ENCODE measurements at places on chromosomes 7 and 10.

GRCh38 chr10:12416344-12417050 lies 67.2 kb downstream of the CAMK1D start:
- DNase-seq: no peak

- DNase-seq: no peak
Measured at GRCh38 chr10:133156674-133157579, 3.1 kb upstream of the KNDC1 start.

DNA sequence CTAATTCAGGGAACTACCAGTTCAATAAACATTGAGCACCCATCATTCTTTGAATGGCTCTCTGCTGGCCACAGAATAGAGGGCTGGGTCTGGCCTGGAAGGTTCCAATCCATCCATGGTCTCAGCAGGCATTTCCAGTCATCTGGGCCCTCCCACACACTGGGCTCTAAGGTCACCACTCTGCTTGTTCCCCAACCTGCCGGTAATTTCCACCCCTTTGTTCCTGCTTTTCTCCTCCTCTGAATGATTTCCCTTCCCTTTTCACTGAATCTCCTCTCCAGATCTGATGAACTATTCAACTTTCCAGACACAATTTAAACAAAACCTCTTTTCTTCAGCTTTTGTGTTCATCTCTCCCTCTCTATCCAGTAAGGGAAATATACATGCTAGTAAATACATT lies 2.6 kb downstream of the BZW2 start:
- no peak for DNase-seq

- DNase-seq: no peak
Measured at GRCh38 chr10:116705498-116705897, 36.9 kb downstream of the HSPA12A start.

- DNase-seq: no peak
Measured at GRCh38 chr10:95324436-95325268, 33.8 kb upstream of the PDLIM1 start.

DNA sequence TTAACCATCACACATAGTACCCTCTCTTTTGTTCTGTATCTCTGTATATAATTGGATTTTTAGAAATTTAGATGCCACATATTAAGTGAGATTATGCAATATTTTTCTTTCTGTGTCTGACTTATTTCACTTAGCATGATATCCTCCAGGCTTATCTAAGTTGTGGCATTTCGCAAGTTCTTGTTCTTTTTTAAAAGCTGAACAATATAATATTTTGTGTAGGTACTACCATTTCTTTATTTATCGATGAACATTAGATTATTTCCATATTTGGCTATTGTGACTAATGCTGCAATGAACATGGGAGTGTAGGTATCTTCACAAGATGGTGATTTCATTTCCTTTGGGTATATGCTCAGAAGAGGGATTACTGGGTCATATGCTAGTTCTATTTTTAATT lies 295.0 kb downstream of the SUGCT start:
- no peak for DNase-seq

- DNase-seq: no peak
Measured at GRCh38 chr7:33428415-33428814, 299.1 kb downstream of the BBS9 start.

GRCh38 chr10:118729641-118730258 lies 25.0 kb downstream of the CACUL1 start:
- DNase-seq: no peak

DNA sequence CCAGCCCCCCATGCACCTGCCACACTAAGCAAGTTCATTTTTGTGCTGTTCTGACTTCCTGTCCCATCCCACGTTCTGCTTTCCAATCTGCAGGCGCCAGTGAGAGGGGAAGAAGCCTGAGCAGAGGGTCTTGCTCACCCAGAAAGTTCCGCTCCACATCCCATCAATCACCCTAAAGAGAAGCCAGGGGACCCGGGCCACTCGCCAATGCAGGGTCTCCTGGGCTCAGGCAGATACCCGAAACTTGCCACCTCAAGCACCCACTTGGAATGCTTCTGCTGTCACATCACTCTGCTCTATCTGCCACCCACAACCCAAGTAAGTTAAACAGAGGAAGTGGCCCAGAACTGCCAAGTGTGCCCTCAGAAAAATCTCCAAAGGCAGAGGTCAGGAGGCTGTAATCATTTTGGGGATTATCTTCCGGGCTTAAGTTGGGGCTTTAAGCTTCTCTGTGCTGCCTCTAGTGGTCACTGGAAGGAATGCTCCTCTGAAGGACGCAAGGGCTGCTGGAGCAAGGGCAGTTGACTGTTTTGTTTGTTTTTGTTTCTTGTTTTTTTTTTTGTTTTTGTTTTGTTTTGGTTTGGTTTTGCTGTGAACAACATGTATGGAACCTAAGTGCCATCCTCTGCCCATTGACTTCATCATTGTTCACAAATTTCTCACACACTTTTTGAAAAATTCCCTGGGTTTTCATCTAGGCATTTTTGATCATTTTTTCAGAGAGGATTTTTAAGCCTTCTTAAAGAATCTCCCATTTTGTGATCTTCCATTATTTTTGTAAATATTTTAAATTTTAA lies 25.5 kb downstream of the PRR15 start:
- DNase-seq: peak; percentile 56

GRCh38 chr10:129594811-129595210 lies 127.8 kb downstream of the MGMT start:
- DNase-seq: no peak

DNA sequence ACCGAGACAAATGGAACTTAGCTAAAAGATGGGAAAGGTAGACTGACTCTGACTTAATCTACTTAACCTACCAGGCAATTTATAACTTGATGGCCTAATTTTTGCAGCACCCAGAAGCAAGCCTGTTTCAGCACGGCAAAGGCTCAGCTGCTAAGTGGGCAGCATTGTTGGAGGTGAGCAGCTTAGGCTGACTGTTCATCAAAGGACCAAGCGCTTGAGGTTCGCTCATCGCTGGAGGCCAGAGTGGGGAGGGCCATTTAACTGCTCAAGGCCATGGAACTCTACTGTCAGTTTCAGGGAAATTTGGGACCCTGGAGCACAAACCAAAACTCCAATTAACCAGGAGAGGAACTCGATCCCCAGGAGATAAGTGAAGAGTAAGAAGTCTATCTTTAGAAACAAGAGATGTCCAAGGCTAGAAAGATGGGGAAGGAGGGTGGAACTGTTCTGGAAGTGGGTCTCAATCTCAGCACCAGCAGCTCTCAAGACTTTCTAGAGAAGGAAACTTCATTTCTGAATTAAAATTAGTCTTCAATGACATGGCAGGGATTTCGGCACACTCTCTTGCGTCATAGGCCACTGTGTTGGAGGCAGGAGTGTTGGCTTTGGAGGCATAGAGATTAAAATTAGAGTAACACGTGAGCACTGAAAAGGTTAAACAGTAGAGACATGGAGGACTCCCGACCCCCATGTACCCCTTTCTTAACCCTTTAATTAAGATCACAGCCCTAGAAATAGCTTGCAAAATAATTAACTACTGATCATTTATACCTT lies 43.1 kb downstream of the EGFR start:
- no peak for DNase-seq

- DNase-seq: no peak
Measured at GRCh38 chr10:121631365-121632029, 33.3 kb upstream of the FGFR2 start.

DNA sequence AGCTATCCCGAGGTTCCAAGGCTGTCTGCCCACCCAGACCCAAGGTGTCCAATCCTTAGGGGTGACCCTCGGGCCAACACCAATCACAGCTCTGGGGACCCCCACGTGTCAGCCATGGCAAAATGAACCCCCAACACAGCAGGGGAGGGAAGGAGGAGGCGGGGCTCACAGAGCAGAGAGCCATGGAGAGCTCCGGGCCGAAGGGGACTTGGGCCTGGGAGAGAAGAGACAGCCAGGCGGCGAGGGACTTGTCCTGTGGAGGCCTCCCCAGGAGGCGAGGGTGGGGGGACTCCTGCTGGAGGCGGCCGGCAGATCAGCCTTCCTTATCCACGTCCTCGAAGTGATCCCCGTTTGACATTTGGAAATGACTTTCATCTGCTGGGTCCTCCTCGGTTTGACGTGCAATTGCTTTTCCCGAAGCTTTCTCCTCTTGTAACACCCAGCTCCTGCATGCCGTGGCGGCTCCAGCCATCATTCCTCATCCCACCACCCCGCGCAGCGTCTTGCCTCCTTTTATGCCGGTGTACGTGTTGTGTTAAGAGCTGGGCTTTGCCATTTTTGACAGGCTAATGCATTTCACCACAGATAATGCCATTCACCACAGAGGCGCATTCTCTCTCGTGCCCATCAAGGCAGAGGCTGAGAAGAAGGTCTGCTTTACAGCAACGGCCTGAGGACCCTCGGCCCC lies 337.4 kb downstream of the DNAJB6 start:
- DNase-seq: no peak

DNA sequence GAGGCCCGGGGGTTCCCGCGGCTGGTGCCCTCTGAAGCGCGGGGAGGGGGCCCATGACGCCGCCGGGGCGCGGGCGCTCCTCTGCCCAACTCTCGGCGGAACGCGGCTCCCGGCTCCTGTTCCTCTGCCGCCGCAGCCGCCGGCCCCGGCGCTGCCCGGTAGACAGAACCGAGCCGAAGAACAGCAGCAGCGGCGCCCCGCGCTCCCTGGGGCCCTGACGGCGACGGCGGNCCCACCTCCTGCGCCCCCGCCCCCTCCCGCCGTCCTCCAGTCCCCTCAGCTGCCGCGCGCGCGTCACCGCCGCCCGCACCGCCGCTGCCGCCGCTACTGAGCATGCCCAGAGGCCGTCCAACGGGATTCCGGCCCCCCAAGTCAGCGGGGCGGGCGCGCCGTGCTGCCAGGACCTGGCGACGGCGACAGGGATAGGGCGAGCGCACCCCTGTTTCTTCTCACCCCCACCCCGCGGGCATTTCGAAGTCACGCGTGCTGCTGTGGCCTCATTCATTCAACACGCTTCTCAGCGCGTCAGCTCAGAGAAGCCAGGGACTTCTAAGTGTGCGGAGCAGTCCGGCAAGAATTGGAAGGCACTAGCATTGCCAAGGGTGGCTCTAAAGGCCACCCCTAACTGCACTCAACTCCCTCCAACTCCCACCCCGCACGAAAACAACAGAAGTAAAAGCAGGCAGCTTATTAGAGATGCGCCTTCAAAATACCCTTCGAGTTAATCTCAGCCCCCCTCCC lies at the start of gene IPMK:
TSS of gene IPMK (minus strand) at position 182 of the 741 bp plus-strand sequence. CDS start 283 bp downstream, outside the sequence.
- peak; percentile 75 for DNase-seq

- no peak for DNase-seq
Measured at GRCh38 chr7:94635687-94636086, 20.2 kb downstream of the SGCE start.

DNA sequence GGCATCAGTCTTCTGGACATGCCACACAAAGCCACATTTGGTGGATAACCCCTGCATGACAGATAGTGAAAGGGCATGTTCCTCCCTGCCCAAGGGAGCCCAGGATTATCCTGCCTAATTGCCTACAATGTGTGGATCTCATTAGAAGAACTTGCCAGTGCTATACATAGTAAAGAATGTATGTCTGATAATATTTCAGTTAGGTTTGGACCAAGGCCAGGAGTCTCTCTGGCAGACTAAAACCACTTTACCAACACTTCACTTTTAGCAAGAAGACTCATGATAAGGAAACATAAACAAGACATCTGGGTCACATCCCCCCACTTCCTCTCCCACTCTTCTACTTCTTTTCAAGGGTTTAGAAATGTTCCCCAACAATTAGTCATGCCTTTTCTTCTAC lies 196.7 kb downstream of the MTERF1 start:
- no peak for DNase-seq

GRCh38 chr7:45088146-45088701 lies 545 bp downstream of the NACAD start:
- DNase-seq: no peak

DNA sequence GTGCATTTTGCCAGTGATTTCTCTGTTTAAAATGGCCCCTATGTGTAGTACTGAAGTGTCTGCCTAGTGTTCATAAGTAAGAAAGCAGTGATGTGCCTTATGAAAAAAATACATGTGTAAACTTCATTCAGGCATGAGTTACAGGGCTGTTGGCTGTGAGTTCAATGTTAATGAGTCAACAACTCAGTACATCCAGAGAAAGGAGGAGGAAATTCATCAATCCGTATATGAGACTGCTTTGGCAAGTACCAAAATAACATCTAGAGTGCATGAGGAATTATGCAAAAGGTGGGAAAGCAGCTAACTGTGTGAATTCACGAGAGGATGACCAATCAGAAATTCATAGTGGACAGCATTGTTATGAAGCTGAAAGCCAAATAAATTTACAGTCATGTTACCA lies 255.6 kb downstream of the ZEB1 start:
- no peak for DNase-seq

DNA sequence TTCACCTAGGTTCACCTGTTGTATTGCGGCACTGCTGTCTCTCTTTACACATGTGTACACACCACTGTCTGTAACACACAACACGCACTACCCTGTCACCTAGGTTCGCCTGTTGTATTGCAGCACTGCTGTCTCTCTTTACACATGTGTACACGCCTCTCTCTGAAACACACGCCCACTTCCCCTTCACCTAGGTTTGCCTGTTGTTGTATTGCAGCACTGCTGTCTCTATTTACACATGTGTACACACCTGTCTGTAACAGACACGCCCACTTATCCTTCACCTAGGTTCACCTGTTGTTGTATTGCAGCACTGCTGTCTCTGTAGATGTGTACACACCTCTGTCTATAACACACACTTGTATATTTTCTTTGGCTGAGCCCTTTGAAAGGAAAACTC lies 51.5 kb downstream of the WDR37 start:
- DNase-seq: no peak

DNA sequence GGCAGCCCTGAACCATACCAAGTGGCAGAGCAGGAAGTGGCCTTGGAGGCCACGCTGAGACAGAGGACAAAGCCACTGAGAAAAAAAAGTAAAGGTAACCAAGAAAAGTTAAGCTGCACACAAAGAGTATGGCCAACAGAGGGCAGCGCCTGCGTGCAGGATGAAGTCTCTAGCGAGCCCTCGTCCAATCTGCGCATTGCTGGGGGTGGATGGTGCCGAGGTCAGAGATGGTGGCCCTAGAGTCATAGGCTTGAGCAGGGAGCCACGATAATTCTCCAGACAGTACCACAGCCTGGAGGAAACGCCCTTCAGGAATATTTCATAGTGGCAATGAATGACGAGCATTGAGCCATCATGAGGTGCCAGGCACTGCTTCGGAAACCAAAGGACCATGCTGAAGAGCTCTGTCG lies 9.7 kb downstream of the ATP6V0E2 start:
- DNase-seq: peak; percentile 37

DNA sequence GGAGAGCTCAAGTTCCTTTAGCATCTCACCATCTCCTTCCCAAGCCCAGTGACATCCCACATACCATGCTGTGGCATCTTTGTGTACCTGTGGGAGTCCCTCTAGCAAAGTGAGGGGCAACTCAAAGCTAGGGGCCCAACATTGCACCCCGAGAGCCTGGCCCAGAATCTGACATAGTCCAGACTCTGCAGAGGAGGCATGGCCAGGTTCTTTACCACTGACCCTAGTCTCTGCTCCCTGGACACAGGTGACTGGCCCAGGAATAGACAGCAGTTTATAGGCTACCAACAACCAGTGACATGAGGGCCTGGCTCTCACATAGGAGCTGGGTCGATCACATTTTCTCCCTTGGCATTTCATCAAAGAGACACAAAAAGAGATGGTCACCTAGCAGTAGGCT lies 444.0 kb upstream of the ZMIZ1 start:
- no peak for DNase-seq

- DNase-seq: no peak
Measured at GRCh38 chr10:101489355-101489754, 98.7 kb downstream of the POLL start.
